ENCODE measurements at places on chromosomes 5 and 9.

DNA sequence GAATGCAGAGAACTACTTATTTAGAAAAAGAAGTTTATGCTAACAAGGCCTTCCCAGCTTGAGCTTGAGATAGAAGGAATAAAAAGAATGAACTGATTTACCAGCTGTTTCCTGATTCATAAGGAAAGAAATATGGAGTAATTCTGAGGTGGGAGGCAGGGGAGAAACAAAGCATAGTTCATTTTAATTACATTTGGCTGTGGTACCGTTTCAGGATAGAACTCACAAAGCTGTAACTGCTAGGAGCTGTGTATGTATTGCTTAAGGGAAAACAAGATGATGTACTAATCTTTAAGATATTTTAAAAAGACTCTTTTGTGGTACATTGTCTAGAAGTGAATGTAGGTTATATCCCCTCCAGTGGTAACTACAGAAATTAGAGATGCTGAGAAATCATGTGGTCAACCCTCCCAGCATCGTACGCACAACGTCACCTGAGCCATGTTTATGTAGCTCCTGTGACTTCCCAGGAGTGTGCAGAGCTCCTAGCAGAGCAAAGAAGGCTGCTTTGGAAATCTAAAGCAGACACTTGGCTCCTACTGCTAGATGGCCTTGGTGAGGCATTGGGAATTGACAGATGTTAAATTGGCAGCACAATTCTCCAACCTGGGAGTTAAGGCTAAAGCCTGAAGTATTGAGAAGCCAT lies 208.3 kb upstream of the VLDLR start:
- no peak for DNase-seq

GRCh38 chr9:114184071-114184470 lies 28.7 kb downstream of the COL27A1 start:
- no peak for DNase-seq

- no peak for DNase-seq
Measured at GRCh38 chr5:173281910-173282309, 46.3 kb downstream of the STC2 start.

DNA sequence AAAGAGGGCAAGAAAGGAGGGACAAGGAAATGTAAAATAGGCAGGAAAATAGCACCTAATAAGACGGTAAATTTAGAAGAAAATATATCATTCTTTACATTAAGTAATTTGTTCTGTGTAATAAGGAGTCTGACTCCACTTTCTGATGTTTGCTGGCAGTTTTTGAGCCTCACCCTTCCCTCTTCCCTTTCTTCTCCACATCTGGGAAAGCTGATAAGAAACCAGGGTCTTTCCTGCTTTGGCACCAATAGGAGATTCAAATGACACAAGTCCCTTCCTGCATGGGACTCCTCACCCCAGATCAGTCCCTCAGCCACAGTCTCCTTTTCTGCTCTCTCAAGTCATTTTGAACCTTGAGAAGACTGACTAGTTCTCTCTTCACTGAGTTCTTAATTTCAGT lies 31.2 kb upstream of the LECT2 start:
- no peak for DNase-seq

DNA sequence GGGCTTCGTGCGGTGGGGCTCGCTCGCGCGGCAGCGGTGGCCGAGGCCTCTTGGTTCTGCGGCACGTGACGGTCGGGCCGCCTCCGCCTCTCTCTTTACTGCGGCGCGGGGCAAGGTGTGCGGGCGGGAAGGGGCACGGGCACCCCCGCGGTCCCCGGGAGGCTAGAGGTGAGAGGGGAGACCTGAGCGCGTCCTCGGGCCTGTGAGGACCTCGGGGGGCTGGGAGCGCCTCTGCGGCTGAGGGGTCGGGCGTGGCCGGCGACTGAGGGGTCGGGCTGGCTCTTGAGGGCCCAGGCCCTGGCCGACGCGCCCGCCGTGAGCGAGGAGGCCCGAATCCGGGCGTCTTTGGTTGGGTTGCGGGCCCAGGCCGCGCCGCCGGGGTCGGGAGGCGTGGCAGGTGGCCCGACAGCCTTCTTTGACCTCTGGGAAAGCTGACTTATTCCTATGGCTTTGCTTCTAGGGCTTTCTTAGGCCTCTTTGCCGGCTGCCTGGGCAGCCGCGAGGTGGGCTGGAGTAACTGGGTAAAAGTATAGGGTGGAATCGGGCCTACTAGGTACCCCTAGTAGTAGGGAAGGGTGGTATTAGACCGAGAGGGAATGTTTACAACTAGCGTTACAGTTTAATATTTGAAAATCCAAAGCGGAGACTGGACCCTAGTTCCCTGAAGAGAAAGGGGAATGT lies at the start of gene CANX:
CANX (plus strand) TSS at position 33 of the 681 bp plus-strand sequence. CDS start 6,715 bp downstream, outside the sequence.
- no peak for DNase-seq

Data from activated CD4-positive, alpha-beta T cell treated with anti-CD3 and anti-CD28 coated beads, Interleukin-2, Interleukin-6, amounts not matched to agents 100 ng/mL and 50 ng/mL, durations not matched to agents 16 hours and 8 hours (primary cell).